Peyer's patch (tissue), 4 donors: ENCODE measurements at places on chromosomes 2 and 18. TPM values are rescaled to one million over a fixed set of nuclear protein-coding genes. Genes with fewer than 3 reads are reported as not detected.

KLHL41 gene
- not detected for total RNA-seq

CCDC93 gene
- total RNA-seq = 52.5 TPM

C2orf81 gene
- total RNA-seq = 0.94 TPM

DSG1 gene
- total RNA-seq = 0.38 TPM

MFSD2B gene
- not detected for total RNA-seq

NTSR2 gene
- total RNA-seq = not detected

VAMP8 gene
- 189 TPM for total RNA-seq

KIF1A gene
- 1.1 TPM for total RNA-seq

ZNF385B gene
- not detected for total RNA-seq

IHH gene
- 82.2 TPM for total RNA-seq

FAM124B gene
- 0.94 TPM for total RNA-seq

ADGRF3 gene
- not detected for total RNA-seq

CCDC68 gene
- 99.7 TPM for total RNA-seq

INPP4A gene
- total RNA-seq = 78.4 TPM

UGT1A3 gene
- total RNA-seq = not detected

- no peaks in the 10 kb centered on the region for H3K27me3 ChIP-seq
- no peak for DNase-seq
- no peaks in the 10 kb centered on the region for H3K36me3 ChIP-seq
- H3K27ac ChIP-seq = no peak overlapping the region
- H3K4me1 ChIP-seq = peaks cover 14% of the 10 kb centered on the region
Measured at GRCh38 chr2:16650287-16651249, 15.1 kb downstream of the CYRIA start.

DNA sequence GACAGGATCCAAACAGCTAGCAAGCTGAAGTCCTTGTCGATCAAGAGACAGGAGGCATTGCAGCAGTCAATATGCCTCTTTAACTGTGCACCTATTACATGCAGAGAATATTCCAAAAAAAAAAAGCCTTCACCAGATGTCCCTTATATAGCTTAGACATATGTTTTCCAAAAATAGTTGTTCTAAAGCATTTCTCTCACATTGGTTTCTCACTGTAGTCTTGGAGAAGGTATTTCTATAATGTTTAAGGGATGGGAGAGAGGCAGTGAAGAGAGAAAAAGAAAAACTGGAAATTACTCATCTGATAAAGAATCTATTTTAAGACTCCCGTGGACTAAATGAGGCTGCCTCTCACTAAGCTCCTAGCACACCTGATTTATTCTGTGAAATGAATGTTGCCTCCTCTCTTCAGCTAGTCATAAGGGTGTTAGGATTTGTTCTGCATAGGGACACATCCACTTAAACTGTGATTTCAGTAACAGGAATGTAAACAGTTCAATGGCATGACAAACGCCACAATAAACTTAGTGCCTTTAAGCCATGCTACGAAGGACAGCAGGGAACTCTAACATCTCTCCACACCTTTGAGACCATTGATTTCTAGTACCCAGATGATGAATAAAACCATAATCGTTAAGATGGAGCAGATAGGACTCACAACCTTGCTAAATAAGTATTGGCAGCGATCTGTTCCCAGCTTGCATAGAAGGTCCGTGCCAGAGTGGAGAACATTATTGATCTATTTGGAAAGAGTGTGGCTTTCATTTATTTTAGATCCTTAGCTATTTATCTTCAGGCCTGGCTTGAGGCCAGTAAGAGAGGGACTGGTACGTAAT, 98.6 kb upstream of the NCK2 start:
- DNase-seq = no peak
- H3K4me1 ChIP-seq = peaks cover 12% of the 10 kb centered on the region
- H3K27ac ChIP-seq = no peak overlapping the region

DNA sequence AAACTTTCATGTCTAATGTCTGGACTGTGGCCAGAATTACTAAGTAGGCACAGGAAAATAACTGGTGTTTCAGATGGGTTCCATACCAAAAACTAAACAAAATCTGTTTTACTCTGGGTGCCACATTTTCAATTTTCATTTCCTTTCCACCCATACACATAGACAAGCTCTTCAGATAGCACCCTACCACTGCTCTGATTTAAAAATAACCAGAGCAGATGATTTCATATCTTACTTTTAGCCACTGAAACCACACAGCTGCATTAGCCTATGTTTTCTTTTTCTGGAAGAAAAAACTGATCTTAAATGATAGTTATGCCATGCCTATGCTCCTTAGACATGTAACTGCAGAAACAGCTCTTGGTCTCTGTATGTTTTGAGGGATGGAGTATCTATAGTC, 647.6 kb downstream of the CPS1 start:
- no peak overlapping the region for H3K27ac ChIP-seq
- DNase-seq = no peak
- H3K36me3 ChIP-seq = no peaks in the 10 kb centered on the region

DNA sequence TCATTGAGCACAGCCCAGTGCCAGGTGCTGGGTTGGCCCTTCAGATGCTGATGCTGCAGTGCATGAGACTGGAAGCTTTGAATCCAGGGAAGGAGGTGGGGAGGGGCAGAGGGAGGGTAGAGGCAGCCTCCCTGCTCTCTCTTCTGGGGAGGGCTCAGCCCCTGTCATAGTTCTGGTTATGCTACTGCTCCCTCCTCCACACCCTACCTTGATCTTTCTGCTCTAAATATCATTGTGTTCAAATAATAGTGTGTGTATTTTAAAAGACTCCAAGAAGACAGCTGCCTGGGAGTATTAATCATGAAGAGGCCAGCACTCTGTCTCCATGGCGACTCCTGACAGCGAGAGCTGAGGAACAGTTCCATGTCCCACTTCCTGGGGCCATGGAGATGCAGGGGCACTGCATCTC, 3.8 kb upstream of the EGR4 start:
- H3K4me3 ChIP-seq = no peak overlapping the region
- H3K36me3 ChIP-seq = no peaks in the 10 kb centered on the region
- no peaks in the 10 kb centered on the region for H3K4me1 ChIP-seq
- DNase-seq = no peak
- H3K27ac ChIP-seq = no peak overlapping the region

GRCh38 chr2:155546721-155547555, 785.6 kb downstream of the NR4A2 start:
- no peaks in the 10 kb centered on the region for H3K36me3 ChIP-seq
- DNase-seq = no peak
- H3K4me3 ChIP-seq = no peak overlapping the region
- H3K27ac ChIP-seq = no peak overlapping the region
- no peaks in the 10 kb centered on the region for H3K27me3 ChIP-seq
- no peaks in the 10 kb centered on the region for H3K4me1 ChIP-seq

GRCh38 chr2:168560817-168561499, 104.9 kb downstream of the CERS6 start:
- DNase-seq = no peak
- H3K4me1 ChIP-seq = no peaks in the 10 kb centered on the region
- no peaks in the 10 kb centered on the region for H3K27me3 ChIP-seq
- peaks cover 10% of the 10 kb centered on the region for H3K36me3 ChIP-seq

GRCh38 chr18:36120297-36120696, 8.8 kb downstream of the SLC39A6 start:
- no peaks in the 10 kb centered on the region for H3K4me1 ChIP-seq
- H3K4me3 ChIP-seq = no peak overlapping the region
- H3K27ac ChIP-seq = no peak overlapping the region
- no peaks in the 10 kb centered on the region for H3K36me3 ChIP-seq
- H3K27me3 ChIP-seq = no peaks in the 10 kb centered on the region

DNA sequence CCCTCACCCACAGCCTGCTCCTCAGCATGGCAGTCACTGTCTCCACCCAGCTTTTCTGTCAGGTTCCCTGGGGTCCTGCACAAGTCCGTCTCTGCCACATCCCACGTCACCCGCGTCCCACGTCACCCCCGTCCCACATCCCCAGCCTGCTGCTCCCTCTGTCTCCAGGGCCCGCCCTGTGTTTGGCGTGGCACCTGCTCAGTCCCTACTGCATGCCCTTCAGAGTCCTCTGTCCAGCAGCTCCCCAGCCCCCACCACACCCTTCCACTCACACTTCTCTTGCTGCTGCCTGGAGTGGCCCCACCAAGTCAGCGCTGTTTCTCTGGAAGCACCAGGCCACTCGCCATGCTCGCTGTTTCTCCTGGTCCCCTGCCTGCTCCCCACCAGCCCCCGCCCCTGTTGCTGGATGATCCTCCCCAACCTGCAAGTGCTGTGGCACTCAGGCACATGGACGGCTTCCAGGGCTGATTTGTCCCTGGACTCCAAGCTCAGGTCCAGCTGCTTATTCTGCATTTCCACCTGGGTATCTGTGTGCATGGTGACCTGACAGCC, 18.8 kb downstream of the ATG4B start:
- no peak overlapping the region for H3K4me3 ChIP-seq
- peaks cover 97% of the 10 kb centered on the region for H3K36me3 ChIP-seq
- no peaks in the 10 kb centered on the region for H3K27me3 ChIP-seq
- no peak for DNase-seq

DNA sequence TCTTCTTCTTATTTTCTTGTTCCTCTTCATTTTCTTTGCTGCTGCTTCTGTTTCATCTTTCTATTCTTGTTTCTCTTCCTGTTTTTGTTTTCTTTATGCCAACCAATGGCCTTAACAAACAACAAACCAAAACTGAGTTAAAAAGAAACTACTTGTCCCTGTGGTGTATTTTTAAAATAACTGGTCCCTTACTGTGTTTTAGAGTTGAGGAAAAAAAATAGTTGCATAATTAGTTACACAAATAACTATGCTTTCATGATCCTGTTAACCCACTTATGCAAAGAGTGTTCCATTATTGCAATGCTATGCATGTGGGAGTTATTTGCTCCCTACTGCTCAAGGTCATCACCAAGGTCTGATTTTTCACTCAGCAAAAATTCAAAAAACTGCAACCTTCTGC, 39.5 kb upstream of the IMP4 start:
- H3K36me3 ChIP-seq = no peaks in the 10 kb centered on the region
- no peak overlapping the region for H3K4me3 ChIP-seq
- no peak overlapping the region for H3K27ac ChIP-seq
- no peaks in the 10 kb centered on the region for H3K27me3 ChIP-seq
- no peaks in the 10 kb centered on the region for H3K4me1 ChIP-seq
- no peak for DNase-seq

- H3K4me1 ChIP-seq = no peaks in the 10 kb centered on the region
- H3K27me3 ChIP-seq = no peaks in the 10 kb centered on the region
- H3K27ac ChIP-seq = no peak overlapping the region
- DNase-seq = peak; percentile 38
- no peak overlapping the region for H3K4me3 ChIP-seq
- no peaks in the 10 kb centered on the region for H3K36me3 ChIP-seq
Measured at GRCh38 chr2:109711230-109712122, 82.6 kb upstream of the RGPD5 start.

- no peaks in the 10 kb centered on the region for H3K36me3 ChIP-seq
- no peak overlapping the region for H3K4me3 ChIP-seq
- H3K27me3 ChIP-seq = no peaks in the 10 kb centered on the region
- H3K4me1 ChIP-seq = no peaks in the 10 kb centered on the region
- DNase-seq = no peak
- H3K27ac ChIP-seq = no peak overlapping the region
Measured at GRCh38 chr2:15226661-15227060, 334.5 kb downstream of the NBAS start.

GRCh38 chr2:2039826-2040225, 291.2 kb downstream of the MYT1L start:
- no peak for DNase-seq
- H3K4me1 ChIP-seq = no peaks in the 10 kb centered on the region
- H3K36me3 ChIP-seq = no peaks in the 10 kb centered on the region
- H3K27ac ChIP-seq = no peak overlapping the region

DNA sequence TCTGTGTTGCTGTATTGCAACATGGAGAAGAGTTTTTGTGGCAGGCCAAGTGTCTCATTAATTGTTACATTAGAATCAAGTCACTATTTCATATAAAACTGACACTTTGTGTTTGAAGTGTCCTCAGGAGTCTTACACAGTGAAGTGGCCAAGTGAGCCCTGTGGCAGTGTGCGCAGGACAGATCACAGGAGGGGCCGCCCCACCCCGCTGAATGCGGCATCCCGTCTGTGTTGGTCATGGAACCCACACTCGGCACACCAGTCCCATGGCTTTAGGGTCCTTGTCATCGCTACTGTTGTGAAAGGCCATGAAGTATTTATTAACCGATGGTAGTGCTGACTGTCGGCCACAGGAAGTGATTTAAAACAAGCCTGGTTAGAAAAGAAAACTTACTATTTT, 144.7 kb upstream of the NFATC1 start:
- H3K27me3 ChIP-seq = no peaks in the 10 kb centered on the region
- no peak overlapping the region for H3K4me3 ChIP-seq
- no peak for DNase-seq
- H3K36me3 ChIP-seq = no peaks in the 10 kb centered on the region
- no peak overlapping the region for H3K27ac ChIP-seq
- no peaks in the 10 kb centered on the region for H3K4me1 ChIP-seq

GRCh38 chr18:59453468-59453961, 94.5 kb upstream of the LMAN1 start:
- no peak overlapping the region for H3K27ac ChIP-seq
- no peaks in the 10 kb centered on the region for H3K27me3 ChIP-seq
- no peak overlapping the region for H3K4me3 ChIP-seq
- no peak for DNase-seq
- H3K36me3 ChIP-seq = no peaks in the 10 kb centered on the region

- H3K36me3 ChIP-seq = no peaks in the 10 kb centered on the region
- no peak for DNase-seq
- no peak overlapping the region for H3K27ac ChIP-seq
- H3K27me3 ChIP-seq = no peaks in the 10 kb centered on the region
Measured at GRCh38 chr2:67652679-67653078, 255.5 kb downstream of the ETAA1 start.

DNA sequence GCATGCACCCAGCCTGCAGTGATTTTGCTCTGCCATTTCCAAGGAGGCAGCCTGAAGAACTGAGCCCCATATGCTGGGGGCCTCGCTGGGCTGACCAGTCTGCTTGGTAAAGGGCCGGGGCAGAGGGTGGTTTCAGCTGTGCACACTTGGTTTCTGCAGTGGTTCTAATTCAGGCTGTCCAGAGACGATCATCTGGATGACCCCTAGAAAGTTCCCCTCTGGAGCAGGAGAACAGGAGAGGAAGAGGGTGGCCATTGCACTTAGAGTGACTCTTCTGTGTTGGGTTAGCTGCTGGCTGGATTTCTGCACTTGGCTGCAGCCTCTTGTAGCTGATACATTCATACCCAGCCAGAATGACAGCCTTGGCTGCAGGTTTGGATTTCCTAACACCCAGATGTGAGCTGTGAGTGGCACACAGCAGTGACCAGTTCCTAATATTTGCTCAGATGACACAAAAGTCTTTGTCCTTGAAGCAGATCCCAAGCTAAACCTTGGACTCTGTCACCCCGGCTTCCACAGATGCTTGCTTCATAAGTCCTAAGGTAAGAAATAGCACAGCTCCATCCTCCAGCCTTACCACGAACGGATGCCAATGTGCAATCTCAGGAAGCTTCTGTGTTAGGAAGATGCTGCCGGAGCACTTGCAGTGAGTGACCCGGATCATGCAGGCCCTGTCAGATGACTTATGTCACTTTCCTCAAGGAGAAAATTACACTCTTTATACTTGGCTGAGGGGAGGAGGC, 105.6 kb downstream of the HNRNPLL start:
- H3K4me1 ChIP-seq = no peaks in the 10 kb centered on the region
- no peaks in the 10 kb centered on the region for H3K36me3 ChIP-seq
- DNase-seq = no peak
- no peak overlapping the region for H3K27ac ChIP-seq

GRCh38 chr2:239169311-239170048, 231.3 kb downstream of the HDAC4 start:
- H3K4me3 ChIP-seq = no peak overlapping the region
- H3K27me3 ChIP-seq = no peaks in the 10 kb centered on the region
- H3K36me3 ChIP-seq = peaks cover 3% of the 10 kb centered on the region
- H3K27ac ChIP-seq = no peak overlapping the region
- no peaks in the 10 kb centered on the region for H3K4me1 ChIP-seq
